Stimulated activated CD8-positive, alpha-beta memory T cell treated with anti-CD3 and anti-CD28 coated beads, Interleukin-2, amount 100 ng/mL, for 48 hours (primary cell): ENCODE measurements at places on chromosomes 4 and X.
A peak's percentile ranks its signal among the peaks of the same experiment; 100 is the strongest.

GRCh38 chr4:498328-498904 lies 540 bp downstream of the ZNF721 start:
- no peak for DNase-seq

DNA sequence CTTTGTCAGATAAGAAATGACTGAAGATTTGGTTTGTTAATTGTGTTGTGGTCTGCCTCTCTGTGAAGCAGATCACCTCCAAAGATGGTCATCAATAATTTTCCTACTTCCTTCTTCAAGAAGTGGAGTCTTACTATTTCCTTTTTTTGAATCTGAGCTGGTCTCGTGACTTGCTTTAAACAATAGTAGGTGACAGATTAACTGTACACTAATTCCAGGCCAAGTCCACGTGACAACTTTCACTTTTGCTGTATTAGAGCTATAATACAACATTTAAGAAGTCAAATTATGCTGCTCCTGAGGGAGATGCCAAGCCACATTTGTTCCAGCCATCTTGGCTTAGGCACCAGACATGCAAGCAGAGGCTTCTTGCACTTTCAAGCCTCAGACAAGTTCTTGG lies 393.8 kb upstream of the GRID2 start:
- DNase-seq, result no peak

GRCh38 chr4:139587446-139587845 lies 31.4 kb upstream of the SETD7 start:
- no peak for DNase-seq

DNA sequence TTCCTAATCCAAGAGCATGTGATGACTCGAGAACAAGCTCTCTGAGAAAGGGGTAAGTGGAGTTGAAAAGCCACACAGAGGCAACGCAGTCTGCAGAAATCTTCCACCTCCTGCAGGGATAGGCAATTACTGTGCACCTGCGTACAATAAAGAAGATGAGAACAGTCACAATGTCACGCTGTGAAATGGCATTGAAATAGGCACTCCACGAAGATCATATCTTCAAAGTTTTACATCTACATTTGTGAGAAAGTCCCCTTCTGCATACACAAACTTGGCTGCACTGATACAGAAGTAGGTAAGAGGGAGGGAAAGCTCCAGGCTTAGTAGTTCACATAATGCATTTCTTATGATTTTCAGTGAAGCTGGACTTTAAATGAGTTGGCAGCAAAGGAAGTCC lies 27.1 kb downstream of the DDX60L start:
- DNase-seq, result no peak

DNA sequence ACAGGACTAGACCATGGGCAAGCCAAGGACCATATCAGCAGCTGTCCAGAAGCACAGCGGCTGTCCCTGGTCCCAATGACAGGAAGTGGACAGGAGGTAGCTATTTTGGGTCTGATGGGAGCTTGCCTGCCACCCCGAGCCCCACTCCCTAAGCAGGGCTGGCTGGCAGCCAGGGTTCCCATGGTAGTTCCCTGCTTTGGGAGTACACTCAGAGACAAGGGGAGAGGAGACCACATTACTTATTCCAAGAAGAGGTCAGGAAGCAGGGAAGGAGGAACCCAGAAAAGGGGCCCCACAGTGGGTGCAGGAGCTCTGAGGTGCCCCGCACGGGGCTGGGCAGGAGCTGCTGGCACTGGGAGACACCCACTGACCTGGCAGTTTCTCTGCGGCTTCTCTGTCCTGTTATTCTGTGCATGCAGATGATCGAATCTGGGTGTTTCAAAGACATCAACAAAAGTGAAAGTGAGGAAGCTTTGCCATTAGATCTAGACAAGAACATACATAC lies 36.3 kb downstream of the HTT-AS start:
- DNase-seq, result no peak

DNA sequence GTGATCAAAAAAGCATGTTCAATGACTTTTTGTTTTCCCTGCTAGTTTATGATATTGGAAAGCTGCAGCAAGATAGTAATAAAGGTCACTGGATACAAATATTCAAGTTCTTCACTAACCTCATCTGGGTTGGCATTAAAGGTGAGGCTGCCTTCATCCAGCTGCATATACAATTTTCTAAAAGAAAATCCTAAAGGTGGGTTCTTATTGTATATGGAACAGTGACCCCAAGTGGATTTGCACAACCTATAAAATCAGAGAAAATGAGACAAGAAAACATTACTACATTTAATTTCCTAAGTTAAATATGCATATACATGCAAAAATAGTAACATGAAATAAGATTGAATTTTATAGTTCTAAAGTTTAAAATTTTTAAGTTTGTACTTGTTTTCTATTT lies 23.9 kb downstream of the FBXO8 start:
- DNase-seq, result no peak

DNA sequence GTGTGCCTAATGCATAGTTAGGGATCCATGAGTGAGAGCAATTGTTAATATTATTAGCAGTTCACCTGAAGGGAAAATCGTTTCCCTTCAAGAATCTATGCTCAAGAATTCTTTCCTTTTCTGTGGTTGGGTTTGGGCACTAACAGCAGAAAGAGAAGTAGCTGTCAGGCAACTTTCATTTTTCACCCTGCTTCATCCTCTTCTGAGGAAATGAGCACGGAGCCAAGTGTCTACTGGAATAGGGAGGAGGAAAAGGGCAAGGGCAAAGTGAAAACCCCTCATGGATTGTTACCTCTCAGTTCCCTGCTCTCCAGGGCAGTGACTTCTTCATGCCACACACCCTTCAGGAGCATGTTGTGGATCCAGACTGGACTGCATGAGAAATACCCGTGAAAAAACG lies 2.6 kb upstream of the HPGDS start:
- no peak for DNase-seq

DNA sequence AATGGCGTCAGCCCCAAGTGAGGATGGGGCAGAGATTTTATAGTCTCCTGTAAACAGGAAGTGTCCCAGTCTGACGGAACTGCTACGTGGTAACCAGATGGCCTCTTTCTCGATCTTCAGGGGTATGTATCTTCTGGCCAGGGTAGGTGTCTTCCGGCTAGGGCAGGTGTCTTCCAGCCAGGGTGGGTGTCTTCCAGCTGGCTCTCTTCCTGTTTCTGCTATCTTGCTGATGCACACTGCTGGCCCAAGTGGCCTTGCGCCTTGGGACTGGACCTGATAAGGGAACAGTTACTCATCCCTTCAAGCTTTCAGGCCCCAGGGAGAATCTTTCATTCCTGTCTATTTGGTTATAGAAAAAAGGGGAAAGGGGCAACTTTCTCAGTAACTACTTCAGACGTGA lies 178.7 kb upstream of the MAGEE2 start:
- DNase-seq, result no peak

GRCh38 chrX:101750744-101751143 lies 91.1 kb upstream of the ARMCX2 start:
- no peak for DNase-seq

GRCh38 chrX:49129427-49129826 lies 5.9 kb upstream of the GPKOW start:
- DNase-seq, result no peak

DNA sequence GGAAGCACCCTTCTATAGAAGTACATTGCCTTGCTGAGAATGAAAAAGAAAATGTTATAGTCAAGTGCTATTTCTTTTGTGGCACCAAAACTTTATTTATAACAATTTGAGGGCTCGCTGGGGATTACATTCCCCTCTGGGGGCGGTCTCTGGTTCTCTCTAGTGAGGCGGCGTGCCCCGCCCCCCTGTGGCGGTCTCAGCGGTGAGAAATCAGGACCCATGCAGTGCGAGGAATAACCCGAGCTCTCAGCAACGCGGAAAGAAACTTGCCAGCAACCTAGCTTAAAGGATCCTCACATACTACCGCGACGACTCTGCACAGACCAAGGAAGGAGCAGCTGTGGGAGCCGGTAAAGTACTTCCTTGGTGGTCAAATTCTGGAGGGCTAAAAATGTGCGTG lies 83.4 kb upstream of the SHISA3 start:
- DNase-seq, result no peak

DNA sequence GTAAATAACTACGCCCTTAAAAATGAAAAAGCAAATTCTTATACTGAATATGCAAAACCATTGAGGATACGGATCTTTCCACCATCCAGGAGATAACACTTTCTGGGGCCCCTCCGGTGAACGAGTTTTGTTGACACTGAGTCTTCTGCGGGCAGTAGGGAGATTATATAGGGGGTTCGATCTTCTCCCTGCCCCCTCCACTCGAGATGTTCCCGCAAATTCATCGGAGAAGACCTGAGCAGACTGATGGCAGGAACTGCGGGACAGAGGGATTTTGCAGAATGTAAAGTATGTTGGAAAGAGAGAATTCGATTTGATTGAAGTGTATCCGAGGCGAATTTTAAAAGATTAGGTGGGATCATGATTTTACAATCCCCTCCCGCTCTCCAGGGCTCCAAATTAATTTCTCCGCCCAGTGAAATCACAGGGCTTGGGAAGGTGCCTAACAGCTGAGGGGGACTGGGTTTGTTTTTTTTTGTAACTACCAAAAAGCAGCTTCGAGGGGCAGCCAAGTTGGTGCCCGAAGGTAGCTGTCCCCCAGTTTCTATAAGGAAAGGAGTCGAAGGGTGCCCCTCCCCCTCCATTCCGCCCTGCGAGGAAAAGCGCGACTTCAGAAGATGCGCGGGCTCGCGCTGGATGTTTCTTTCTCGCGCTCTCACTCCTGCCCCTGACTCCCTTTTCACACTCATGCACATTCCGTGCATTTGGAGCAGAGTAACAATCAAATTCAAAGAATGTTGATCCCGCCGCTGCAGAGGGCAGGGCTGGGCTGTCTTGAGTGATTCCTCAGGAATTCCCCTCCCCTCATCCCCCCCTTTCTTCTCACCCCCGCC lies 1.2 kb downstream of the TMEM255A start:
- no peak for DNase-seq

- DNase-seq, result no peak
These were observed 230.0 kb downstream of the CCSER1 start for GRCh38 chr4:90357117-90357710.

GRCh38 chr4:138897811-138898226 lies 117.8 kb upstream of the NOCT start:
- no peak for DNase-seq

GRCh38 chrX:3609810-3610209 lies 103.6 kb downstream of the PRKX start:
- no peak for DNase-seq

DNA sequence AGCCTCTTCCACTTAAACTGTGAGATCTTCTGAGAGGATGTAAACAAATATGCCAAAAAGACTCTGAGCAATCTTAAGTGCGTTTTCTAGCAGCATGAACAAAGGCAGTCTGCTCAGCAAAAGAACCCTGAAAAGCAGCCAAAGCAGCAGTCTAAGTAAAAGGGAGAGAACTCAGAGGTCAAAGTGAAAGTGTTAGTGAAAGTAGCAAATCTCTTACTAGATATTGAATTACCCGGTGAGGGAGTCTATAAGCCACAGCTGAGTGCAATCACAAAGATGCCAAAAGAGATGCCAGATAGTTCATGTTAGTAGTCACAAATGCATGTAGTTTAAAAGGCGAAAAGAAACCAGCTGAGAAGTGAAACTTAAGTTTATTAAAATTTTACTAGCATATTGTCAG lies 7.9 kb upstream of the GNRHR start:
- no peak for DNase-seq

- no peak for DNase-seq
These were observed 371.4 kb downstream of the DTHD1 start for GRCh38 chr4:36652857-36653256.

GRCh38 chr4:182142176-182143085 lies 100.8 kb upstream of the TENM3 start:
- DNase-seq, result no peak

- no peak for DNase-seq
These were observed 187.6 kb downstream of the TSPAN5 start for GRCh38 chr4:98470831-98471230.

GRCh38 chrX:154057791-154058190 lies 38.1 kb upstream of the IRAK1 start:
- no peak for DNase-seq

DNA sequence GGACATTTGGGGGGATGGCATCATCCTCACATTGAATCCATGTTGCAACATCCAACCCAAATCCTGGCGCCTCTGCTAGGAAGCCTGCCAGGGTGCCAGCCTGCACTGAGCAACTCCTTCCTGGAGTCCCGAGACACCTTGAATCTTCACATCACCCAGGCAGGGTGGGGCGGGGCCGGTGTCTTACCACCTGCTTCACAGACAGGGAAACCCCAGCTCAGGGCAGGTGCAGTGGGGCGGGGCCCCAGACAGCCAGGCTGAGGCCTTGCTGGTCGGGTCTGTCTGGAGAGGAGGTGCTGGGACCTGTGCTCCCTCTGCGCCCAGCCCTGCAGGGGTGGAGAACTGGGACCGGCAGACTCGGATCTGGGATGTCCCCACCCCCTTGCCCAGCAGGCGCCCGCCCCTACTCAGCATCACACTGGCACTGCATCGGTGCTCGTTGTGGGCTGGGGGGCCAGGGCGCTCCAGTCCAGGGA lies 31.5 kb upstream of the HTRA3 start:
- no peak for DNase-seq

GRCh38 chr4:183249854-183250253 lies 70.2 kb downstream of the CLDN22 start:
- no peak for DNase-seq

DNA sequence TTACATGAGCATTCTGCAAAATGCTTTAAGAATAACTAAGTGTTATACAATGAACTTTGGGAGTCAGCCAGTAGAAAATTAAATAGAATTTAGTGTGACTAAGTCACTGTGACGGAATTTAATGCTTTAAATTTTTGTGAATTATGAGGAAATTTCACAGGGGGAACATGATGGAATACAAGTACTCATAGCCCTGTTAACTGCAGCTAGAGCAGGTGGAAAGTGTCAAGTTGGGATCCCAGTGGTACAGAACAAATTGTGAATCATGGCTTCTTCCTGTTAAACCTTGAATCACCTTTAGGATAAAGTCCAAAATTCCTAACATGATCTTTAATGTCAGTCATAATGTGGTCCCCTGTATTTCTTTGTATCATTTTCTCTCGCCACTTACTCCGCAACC lies 212.2 kb upstream of the CENPE start:
- DNase-seq, result no peak

- peak; percentile 50 for DNase-seq
These were observed at the start of gene HERC6 for GRCh38 chr4:88378691-88379559. Gene HERC6, plus strand, starts transcription at chr4:88378852. Its CDS starts 70 bp downstream, at chr4:88378922.

DNA sequence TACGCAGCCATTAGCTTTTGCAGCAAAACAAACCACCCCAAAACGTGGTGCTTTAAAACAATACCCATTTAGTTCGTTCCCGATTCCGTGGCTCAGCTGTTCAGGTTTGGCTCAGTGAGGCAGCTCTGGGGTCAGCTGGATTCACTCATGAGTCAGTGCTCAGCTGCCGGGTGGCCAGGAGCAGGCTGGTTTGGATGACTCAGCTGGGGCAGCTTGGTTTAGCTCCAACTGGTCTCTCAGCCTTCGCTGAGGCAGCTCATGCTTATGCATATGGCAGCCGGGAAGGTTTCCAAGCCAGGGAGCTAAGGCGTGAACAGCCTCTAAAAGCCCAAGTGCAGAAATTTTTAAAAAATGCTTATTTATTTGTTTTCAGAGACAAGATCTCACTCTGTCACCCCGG lies 13.3 kb upstream of the CD99 start:
- DNase-seq, result no peak
